CD4-positive, alpha-beta memory T cell (primary cell): ENCODE measurements at places on chromosomes 4 and X. TPM values are rescaled to one million over a fixed set of nuclear protein-coding genes. Genes with fewer than 3 reads are reported as not detected.

Gene SMIM10L2A
- total RNA-seq = 3.1 TPM

Gene SSX3
- not detected for total RNA-seq

Gene MAGED4
- total RNA-seq = 8.1 TPM

- no peak for DNase-seq
These were observed 353.0 kb downstream of the FBXO8 start for GRCh38 chr4:173930329-173930967.

Gene CPEB2
- total RNA-seq = 15.7 TPM

DNA sequence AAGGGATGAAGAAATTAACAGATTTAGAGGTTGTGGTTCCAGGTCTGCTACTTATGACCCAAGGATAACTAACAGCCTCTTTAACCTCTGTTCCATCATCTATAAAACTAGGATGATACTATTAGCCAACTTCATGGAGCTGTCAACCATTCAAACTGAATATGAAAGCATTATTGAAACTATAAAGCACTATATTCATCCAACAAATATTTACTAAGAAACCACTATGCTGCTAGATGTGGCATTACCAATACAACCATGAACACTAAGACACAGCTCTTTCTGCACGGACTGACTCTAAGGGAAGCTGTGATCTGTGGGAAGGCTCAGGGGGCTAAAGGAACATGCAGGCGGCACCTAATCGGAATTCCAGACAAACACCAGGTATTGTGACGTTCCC lies 66.0 kb downstream of the APBB2 start:
- no peak for DNase-seq

DNA sequence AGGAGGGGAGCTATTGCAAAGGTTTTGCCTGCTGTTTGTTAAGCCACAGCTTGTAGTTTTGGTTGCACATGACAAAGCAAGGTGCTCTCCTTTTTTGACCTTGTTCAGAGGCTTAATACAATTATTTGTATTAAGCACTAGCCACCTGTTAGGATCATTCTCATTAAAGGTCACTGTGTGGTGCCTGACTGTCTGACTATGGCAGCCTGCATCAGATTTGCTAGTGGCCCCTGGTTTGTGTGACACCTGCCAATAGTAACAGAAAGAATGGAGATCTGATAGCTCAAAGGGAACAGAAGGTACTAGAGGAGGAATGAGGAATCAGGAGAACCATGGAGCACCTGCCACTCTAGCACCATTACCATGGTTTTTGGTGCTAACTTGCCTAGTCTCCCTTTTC lies 102.5 kb downstream of the POLA1 start:
- no peak for DNase-seq

DNA sequence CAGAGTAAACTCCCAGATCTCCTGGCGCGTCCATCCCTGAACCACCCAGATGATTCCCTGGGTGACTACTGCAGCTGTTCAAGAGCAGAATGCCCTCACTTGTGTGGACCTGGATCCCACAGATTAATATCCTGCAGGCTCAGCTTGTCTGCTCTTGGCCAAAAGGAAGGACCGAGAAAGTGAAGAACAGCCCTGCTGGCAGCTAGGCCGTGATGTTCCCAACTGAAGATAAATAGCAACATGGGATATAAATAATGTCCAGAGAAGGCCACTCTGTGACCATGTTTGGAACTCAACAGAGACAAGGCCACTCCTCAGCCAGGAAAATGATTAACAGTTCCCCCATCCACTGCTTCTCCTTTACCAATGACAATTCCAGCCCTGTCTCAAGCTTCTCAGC lies 21.5 kb downstream of the SUPT20HL2 start:
- no peak for DNase-seq

- DNase-seq = no peak
These were observed 43.1 kb upstream of the FHDC1 start for GRCh38 chr4:152892974-152893373.

GRCh38 chr4:84146300-84146959 lies 352.7 kb downstream of the NKX6-1 start:
- DNase-seq = no peak

Gene MID1
- not detected for total RNA-seq

DNA sequence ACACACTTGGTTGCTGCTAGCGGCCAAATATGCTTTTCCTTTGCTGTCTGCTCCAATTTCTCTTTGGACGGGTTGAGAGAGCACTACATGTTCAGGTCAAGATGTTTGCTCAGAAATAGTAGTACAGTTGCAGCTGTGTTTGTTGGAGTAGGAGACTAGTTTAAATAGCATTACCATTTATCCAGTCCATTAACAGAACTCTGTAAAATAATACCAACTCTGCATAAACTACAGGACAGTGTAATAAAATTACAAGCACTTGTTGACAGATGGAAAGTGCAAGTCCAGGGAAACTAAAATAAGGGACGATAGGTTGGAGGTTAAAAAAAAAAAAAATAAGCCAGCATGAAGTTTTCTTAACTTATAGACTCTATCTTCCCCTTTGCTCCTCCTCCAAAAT lies 20.2 kb downstream of the SLIT2 start:
- no peak for DNase-seq

Gene CTAG1A
- not detected for total RNA-seq

Gene ASMT
- total RNA-seq = not detected

DNA sequence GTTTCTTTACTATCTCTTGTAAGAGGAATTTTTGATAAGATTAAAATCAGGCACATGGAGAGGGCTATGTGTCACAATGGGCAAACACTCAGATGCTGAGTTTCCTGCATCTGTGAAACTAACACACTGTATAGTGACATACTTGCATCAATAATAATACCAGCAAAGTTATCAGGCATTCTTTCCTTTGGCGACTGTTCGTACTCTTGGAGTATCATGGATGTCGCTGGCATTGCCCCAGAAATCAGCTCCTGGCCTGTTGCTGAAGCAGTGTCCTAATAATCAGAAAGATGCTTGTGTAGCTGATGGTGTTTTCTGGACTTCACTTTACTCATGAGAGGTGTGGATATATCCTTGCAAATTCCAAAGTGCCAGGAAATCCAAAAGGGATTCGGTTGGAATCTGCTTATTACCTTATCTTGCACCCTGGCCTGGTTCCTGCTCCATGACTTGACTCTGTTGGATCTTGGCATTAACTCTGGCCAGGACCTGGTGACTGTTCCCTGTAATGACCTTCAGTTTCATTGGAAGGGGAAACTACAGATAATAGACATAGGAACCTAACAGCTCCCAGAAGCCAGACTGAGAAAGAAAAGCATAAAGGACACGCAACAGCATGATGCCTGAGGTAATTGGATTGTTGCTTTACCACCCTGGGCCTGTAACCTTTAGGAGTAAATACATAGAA lies 762.5 kb upstream of the GRIA3 start:
- DNase-seq = no peak

Gene HPSE
- 8.9 TPM for total RNA-seq

DNA sequence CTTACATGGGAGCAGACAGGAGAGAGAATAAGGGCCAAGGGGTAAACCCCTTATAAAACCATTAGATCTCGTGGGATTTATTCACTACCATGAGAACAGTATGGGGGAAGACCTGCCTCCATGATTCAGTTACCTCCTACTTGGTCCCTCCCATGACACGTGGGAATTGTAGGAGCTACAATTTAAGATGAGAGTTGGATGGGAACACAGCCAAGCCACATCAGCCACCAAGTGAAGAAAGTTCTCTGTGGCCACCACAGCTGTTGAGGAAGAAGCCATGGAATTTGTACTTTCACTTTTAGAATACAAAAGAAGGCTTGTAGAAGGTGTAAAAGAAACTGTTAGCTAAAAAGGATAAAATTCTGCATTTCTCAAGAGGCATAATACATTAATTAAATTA lies 67.0 kb upstream of the CXorf51A start:
- DNase-seq = no peak

Gene HUWE1
- total RNA-seq = 202 TPM

DNA sequence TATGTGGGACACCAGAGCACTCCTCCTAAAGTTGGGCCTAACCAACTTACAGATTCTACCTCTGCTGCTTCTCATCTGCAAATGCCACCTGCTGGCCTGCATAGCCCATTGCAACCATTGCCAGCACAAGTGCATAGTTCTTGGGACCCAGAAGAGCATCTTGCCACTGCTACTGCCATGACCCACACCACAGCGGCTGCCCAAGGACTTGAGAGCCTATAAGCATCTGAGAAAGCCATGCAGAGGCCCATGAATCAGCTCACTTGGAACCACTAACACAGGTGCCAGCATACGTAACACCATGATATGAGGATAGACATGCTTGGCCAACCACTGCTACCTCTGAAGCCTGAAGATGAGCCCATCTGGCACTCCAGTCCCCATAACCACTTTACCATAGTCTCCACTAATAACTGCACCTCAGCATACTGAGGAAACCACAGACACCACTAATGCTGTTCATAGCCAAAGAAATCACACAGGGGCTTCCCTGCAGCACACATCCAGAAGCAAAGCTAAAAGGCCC lies 258.1 kb upstream of the AGTR2 start:
- no peak for DNase-seq

DNA sequence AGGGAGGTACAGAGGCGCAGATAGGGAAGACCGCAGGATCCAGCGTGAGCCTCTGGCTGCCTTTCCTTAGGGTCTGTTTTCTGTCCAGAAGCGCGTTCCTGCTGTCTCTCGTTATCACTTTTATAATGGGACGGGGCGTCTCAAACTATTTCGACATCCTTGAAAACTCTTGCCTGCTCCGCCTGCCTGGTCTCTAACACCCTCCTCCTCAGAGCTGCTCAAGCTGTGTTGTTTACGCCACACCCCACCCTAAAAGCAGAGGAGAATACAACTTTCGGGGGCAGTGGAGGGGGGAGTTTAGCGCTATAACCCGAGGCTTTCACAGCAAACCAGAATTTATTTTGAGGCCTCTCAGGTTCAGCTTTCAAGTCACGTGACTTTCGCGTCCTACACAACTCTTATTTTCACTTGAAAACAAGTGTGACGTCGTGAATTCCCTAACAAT lies 646 bp upstream of the FAM3A start:
- no peak for DNase-seq

- DNase-seq = no peak
These were observed 223.6 kb downstream of the RBMX2 start for GRCh38 chrX:130625386-130625785.

Gene ARHGAP10
- 8.3 TPM for total RNA-seq

DNA sequence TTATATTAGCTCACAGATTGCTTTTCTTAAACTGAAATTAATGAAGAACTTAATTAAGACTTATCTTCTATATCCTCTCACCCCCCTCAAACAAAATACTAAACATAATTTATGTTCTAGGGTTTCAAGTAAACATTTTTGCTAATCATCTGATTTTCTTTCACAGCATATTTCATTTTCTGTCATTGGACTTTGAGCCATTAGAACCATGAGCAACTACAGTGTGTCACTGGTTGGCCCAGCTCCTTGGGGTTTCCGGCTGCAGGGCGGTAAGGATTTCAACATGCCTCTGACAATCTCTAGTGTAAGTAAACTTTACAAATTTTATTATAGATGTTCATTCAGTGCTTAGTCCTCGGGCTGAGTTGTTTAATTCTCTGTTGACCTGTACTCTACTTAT lies 3.3 kb downstream of the PDLIM5 start:
- no peak for DNase-seq

DNA sequence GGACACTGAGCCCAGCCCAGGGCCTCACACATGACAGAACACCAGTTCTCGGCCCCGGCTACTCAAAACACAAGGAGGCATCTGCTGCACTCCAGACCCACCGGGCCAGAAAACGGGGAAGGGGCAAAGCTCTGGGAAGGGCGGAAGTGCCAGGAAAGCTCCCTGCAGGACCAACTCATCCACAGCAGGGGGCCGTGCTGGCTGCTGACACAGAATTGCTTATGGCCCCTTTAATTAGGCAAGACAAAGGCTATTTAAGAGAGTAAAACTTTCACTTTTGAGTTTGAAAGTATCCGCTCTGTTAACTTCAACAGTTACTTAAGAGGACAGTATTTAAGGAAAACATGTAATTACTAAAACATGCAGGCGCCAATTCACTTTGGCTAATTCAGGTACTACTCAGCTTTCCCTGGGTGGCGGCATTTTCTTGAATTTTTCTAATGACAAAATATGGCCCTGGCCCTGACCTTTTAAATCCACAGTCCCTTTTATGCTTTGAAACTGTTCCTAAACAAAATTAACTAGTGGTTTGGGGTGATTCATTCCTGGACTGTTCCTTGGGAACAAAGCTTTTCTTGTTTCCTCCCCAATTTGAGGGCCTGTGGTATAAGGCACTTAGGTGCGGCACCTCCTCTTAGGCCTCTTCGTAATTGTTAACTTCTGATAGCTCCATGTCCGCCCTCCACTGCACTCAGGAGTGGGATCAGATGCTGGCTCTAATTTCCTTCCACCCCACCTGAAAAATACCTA lies 40.4 kb downstream of the NSG1 start:
- no peak for DNase-seq

Gene POU3F4
- total RNA-seq = not detected

DNA sequence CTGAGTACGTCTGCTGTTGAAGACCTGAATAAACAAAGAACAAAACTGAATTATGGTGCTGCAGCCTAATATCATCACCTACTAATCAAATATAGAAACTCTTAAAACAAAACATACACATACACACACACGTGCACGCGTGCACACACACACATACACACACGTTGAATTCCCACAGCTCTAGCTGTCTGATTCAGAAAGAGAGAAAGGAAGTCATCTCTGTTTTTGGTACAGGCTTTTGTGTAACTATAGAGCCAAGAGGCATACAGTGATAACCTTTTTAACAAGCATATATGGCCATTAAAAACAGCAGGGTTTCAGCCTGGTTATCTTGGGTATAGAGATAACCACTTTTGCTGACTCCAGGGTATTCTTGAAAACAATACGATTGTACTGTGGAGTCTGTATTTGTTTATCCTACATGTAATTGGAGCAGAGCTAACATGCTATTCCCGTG lies 823.2 kb downstream of the CCSER1 start:
- no peak for DNase-seq

Gene HMX1
- total RNA-seq = not detected

Gene NPY2R
- total RNA-seq = not detected

Gene KLF8
- total RNA-seq = 7.0 TPM

GRCh38 chr4:20251031-20251795 lies 492 bp upstream of the SLIT2 start:
- no peak for DNase-seq

Gene BTC
- total RNA-seq = not detected

GRCh38 chr4:119498527-119498926 lies 130.1 kb downstream of the PDE5A start:
- DNase-seq = no peak

- no peak for DNase-seq
These were observed 5.3 kb upstream of the OTC start for GRCh38 chrX:38347136-38347535.

Gene ZDHHC15
- 0.47 TPM for total RNA-seq

DNA sequence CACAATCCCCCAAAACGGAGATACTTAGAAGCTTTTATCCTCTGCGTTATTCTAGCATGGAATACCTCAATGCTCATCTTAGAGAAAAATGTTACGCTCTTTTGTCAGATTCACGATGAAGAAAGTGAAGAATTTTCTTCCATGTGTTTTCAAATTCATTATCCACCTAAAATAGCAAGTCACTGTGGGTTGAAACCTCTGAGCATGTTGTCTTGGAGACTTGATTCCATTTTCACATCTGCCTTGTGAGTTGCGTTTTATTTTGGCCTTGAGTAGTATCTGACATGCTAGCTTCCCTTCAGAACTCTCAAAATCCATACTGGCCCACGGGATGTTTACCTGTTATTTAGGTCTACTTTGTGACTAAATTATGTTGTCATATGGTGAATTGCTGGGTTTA lies 66.3 kb downstream of the C4orf46 start:
- DNase-seq = no peak

Gene SMIM10
- not detected for total RNA-seq
